ENCODE measurements at places on chromosomes 11 and 22.
A peak's percentile ranks its signal among the peaks of the same experiment; 100 is the strongest.

GRCh38 chr22:40322818-40323447 lies 23.4 kb upstream of the ADSL start:
- DNase-seq: no peak

DNA sequence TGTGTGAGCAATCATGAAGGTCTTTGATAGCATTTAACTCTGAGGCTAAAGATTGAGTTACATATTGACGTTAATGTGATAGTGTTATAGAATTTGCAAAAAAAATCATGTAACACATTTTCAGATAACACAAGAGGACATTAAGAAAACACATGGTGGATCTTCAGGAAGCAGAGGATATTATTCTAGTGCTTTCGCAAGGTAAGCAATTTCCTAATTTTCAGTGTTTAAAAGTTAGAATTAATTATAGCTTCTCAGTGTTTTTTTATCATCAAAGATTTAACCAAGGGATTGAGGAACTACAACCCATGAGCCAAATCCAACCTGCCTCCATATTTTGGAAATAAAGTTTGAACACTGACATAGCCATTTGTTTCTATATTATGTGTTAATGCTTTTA lies 78.5 kb downstream of the DKK3 start:
- no peak for DNase-seq

GRCh38 chr11:60349990-60350389 lies 22.9 kb downstream of the MS4A6E start:
- DNase-seq: no peak

- DNase-seq: no peak
Measured at GRCh38 chr11:126702987-126703386, 297.6 kb downstream of the KIRREL3 start.

DNA sequence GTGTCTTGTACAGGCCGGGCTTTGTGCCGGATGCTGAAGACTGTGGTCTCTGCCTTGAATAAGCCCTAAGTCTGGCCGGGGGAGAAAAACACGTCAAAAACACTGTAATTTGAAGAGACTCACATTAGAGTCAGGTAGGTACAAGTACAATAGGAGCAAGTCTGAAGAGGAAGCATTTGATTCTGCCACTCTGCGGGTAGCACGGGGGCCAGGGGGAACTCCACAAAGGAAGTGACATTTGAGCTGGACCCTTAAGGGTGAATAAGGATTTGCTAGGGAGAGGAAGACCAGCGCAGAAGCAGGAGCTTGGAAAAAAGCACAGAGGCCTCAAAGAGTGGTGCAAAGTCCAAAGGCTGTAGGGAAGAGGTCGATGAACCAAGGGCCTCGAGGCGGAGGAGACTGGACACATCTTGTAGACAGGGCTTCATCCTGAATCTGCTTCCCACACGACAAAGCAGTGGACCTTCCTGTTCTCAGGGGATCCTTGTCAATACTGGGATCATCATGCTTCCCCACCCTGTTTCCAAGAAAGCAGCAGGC lies 38.7 kb downstream of the BUD13 start:
- no peak for DNase-seq

DNA sequence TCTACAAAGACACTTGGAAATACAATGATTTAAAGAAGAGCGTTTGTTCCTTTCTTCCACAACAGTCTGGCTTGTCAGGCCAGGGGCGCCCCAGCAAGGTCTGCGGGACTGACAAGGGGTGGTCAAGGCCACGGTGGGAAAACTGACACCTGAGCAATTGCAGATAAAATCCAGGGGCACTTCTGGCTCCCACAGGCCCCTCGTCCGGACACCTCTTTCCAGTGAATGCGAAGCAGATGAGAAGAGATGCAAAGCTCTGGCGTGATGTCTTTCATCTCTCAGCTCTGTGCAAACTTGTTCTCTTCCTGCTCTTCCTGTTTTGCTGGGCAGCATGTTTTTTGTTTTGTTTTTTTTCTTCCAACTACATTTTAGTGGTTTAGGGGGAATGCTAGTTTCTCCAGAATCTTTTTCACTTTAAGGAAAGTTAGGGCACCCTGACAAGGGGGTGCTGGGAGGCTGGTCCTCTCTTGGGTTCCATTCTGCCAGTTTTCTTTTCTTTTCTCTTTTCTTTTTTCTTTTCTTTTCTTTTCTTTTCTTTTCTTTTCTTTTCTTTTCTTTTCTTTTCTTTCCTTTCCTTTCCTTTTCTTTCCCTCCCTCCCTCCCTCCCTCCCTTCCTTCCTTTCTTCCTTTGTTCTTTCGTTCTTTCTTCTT lies 11.1 kb upstream of the CBX6 start:
- no peak for DNase-seq

GRCh38 chr11:2779499-2779980 lies 79.7 kb upstream of the KCNQ1OT1 start:
- DNase-seq: no peak

GRCh38 chr11:17906436-17906835 lies 106.4 kb downstream of the SERGEF start:
- no peak for DNase-seq

GRCh38 chr11:95134491-95134890 lies 44.8 kb downstream of the ENDOD1 start:
- no peak for DNase-seq

DNA sequence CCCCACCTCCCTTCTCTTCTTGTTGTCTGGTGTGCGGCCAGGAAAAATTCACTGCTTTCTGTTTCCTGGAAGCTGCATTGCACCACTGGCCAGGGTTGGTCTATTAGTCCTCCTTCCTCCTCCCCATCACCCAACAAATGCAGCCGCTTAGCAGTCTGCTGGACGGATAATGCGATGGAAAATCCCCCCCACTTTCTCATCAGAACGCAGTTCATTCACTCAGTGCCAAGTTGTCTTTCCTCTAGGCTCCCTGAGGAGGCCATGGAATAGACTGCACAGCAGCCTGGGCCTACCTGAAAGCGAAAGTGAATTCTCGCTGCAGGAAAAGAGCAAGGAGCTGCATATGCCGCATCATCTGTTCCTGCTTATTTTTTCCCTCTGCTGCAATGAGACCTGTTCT lies 513.6 kb downstream of the METTL15 start:
- DNase-seq: no peak

GRCh38 chr11:61890529-61891330 lies 615 bp downstream of the FADS3 start:
- peak; percentile 62 for DNase-seq

GRCh38 chr11:68677432-68677831 lies 6.9 kb upstream of the GAL start:
- DNase-seq: peak; percentile 46

DNA sequence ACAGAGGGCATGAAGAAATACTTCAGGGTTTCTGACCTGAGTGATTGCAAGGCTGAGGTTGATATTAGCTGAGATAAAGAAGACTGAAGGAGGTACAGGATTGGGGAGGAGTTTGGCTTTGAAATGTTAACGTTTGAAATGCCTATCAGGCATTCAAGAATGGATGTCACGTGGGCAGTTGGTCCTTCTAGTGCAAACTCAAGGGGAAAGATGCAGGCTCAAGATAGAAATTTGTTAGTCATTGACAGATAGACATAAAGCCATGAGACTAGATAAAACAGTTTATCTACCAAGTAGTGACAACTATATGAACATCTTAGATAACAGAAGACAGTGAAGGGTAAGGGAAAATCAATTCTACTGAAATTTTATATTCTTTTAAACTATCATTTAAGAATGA lies 23.1 kb downstream of the TTC17 start:
- DNase-seq: no peak

DNA sequence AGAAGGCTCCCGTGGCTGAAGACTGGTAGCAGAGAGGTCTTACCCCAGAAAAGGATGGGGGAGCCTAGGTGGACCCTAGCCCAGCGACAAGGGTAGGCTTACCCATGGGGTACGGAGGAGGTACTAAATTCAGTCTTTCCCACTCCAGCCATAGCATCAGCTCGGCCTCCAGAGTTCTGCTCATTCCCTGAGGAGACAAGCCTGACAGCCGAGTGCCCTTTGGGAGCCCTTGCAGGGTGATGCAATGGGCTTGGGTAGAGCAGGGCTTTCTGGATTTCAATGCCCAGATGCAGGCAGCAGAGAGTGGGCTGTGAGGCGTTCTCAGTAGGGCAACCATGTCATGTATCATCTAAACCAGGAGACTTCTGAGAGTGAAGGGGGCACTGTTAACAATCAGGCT lies 124.7 kb downstream of the MICAL2 start:
- DNase-seq: no peak

GRCh38 chr11:125925247-125925740 lies 20.6 kb upstream of the VSIG10L2 start:
- DNase-seq: no peak

GRCh38 chr11:27328614-27329013 lies 34.4 kb downstream of the CCDC34 start:
- no peak for DNase-seq

GRCh38 chr22:21948390-21948789 lies 4.3 kb downstream of the PPM1F start:
- no peak for DNase-seq

DNA sequence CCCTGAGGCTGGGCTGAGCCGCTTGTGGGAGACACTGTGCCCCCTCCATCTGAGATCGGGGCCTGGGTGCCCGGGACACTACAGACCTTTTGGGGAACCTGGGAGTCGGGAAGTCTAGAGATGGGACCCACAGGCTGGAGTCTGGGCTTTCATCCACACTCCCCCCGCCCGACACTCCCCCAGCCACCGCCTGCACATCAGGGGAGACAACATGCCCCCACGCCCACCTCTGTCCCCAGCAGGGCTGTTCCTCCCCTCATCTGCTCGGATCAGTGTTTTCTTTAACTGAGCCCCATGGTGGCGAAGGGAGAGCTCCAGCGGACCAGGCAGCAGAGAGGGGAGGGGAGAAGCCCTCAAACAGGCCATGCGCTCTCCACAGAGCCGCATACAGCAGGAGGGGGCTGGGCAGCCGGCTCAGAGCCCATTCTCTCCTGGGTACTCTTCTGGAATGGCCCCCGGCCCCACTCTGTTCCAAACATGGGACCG lies 174.7 kb downstream of the IGLL1 start:
- no peak for DNase-seq

GRCh38 chr22:24444729-24445466 lies 17.5 kb downstream of the ADORA2A start:
- no peak for DNase-seq

- no peak for DNase-seq
Measured at GRCh38 chr11:120142441-120143100, 4.7 kb upstream of the TRIM29 start.

DNA sequence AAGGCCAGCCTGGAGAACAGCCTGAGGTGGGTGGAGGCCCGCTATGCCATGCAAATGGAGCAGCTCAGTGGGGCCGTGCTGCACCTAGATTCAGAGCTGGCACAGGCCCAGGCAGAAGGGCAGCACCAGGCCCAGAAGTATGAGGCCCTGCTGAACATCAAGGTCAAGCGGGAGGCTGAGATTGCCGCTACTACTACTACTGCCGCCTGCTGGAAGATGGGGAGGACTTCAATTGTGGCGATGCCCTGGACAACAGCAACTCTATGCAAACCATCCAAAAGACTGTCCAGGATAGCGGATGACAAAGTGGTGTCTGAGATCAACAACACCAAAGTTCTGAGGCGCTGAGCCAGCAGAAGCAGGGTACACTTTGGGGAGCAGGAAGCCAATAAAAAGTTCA lies 3.1 kb upstream of the TMEM218 start:
- DNase-seq: no peak

- no peak for DNase-seq
Measured at GRCh38 chr11:78961937-78962701, 387.5 kb upstream of the NARS2 start.

GRCh38 chr11:100816823-100817222 lies 129.7 kb downstream of the ARHGAP42 start:
- DNase-seq: no peak

DNA sequence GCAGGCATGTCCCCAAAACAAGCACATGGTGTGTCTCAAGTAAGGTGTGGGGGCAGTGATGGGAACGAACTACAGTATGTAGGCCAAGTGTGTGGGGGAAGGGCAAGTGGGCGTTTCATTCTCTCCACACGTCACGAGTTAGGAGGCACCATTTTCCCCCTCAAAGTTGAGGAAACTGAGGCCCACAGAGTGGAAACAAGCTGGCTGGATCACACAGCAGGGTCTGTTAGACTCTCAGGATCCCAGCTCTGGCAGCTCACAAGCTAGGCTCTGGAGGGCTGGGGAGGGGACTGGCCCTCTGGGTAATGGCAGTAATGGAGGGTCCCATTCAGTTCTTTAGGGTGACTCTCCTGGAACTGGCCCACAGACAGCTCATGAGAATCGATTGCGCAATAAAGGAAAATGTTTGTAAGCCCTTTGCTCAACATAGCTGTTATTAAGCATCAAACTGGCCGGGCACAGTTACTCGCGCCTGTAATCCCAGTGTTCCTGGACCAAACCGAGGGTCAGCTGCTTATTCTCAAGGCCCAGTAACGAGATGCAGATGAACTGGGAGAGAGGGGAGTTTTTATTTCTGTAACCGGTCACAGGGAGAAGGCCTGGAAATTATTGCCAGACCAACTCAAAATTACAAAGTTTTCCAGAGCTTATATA lies 24.1 kb upstream of the TUB start:
- DNase-seq: no peak

GRCh38 chr11:6828103-6828502 lies 17.4 kb upstream of the OR10A5 start:
- DNase-seq: no peak

- peak; percentile 1 for DNase-seq
Measured at GRCh38 chr11:107182978-107183377, 164.7 kb upstream of the GUCY1A2 start.

All from HS-27A (cell line).